ENCODE measurements at places on chromosomes 2 and 18. TPM values are rescaled to one million over a fixed set of nuclear protein-coding genes. Genes with fewer than 3 reads are reported as not detected.

DNA sequence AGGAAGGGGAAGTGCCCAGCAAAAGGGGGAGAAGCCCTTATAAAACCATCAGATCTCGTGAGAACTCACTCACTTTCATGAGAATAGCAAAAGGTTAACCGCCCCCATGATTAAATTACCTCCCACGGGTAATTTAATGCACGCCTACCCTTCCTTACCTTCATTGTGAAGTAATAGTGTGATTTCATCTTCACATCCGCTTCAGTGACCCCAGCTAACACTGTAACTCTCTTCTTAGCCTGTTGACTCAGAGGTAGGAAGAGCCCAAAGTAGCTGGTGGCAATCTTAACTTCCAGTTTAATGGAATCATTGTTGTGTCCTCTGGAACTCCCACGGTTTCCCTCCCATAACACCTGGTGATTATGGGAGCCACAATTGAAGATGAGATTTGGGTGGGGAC is 120.5 kb downstream of the GULP1 start:
- DNase-seq: no peak

GRCh38 chr18:70220628-70221027 is 15.1 kb upstream of the RTTN start:
- DNase-seq: no peak

DNA sequence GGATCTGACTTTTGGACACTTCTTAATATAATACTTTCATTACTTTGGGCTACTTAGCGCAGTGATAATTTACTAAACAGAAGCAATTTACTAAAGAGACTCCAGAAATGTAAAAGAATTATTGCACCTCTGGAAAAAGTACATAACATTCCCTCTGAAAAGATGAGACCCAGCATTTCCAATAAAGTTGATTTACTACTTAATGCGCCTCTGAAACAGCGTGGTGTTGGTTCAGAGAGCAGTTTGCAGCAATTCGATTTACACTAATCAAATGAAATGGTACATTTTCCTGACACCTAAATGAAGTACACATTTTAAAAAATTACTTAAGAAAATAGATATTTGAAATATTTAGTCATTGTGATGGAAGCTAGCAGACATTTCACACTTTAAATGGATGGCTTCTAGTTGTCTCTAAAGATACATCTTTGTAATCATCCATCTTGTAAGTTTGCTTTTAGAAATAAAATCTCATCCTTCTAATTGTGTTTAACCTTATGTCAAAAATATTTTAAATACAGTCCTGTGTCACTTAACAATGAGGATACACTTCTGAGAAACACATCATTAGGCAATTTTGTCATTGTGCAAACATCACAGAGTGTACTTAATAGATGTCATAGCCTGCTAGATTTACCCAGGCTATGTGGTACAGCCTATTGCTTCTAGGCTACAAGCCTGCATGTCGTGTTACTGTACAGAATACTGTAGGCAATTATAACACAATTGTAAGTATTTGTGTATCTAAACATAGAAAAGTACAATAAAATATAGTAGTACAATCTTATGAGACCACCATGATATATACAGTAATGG is 284.6 kb upstream of the UBE2E3 start:
- DNase-seq: no peak

GRCh38 chr2:233434666-233435330 is 80.5 kb downstream of the DGKD start:
- peak; percentile 25 for DNase-seq

GRCh38 chr2:1476617-1477195 is 63.4 kb downstream of the TPO start:
- DNase-seq: no peak

DNA sequence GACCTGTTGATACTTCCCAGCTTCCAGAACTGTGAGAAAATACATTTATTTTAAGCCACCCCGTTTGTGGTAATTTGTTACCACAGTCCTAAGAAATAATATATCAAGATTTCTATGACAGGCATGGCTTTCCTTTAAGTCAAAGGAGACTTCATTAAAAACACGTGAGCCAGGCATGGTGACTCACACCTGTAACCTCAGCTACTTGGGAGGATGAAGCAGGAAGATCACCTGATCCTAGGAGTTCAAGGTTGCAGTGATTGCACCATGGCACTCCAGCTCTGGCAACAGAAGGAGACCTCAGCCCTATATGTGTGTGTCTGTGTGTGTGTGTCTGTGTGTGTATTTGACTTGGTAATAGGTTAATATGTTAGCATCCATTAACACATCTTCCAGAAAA is 69.8 kb upstream of the SCN7A start:
- DNase-seq: no peak

DNA sequence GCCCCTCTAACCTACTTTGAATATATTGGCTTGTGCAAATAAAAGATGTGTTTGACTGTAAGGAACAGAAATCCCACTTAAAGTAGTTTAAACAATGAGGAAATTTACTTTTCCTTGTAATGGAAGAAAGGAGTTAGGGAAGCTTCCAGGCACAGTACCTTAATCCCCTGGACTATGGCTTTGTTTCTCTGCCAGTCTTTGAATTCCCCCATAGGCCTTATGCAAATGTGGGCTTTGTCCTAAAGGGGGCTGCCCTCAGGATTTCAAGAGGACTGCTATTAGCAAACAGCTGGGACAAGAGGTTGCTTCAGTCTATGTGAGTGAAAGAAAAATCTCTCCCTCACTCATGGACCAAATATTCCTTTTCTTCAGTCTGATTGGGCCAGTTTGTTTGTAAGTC is 255.1 kb upstream of the THSD7B start:
- no peak for DNase-seq

DNA sequence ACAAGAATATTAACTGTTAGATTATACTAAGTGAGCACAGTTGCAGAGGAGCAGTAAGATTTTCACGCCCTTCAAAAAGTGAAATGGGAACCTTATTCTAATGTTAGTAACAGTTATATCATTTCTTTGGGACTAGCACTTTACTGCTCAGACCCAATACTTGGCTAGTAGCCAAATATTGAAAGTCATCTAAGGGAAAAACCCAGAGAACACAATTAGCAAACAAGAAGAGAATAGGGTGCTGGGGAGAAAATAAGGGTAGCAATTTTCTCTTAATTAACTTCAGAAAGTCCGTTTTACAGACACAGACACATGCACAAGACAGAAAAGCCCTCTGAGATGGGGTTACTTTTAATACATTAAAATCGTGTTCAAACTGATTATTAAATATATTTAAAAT is 71.8 kb downstream of the ID2 start:
- no peak for DNase-seq

DNA sequence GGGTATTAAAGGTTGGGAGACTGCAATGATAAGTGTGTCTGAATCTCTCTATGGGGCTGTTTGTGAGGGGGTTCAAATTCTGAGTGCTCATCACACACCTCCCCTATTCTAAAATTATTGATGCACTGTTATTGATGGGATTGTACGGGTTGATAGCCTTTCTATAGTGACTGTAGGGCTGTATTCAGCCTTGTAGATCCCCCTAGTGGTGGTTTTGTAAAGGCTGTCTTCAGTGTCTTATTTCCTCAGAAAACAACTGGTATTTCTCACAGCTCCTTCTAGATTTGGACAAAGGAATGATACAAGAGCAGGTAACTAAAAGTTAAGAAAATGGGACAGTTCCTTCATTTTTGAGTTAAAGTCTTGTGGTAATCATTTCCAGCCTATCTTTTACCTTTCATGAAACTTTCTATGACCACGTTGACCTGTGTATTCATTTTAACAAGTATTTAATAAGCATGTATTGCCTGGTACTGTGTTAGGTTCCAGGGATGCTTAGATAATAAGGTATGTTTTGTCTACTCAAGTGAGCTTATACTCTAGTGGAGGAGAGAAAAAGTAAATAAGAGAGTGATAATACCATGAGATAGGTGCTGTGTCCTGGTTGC is 21.2 kb downstream of the SMAD4 start:
- no peak for DNase-seq

DNA sequence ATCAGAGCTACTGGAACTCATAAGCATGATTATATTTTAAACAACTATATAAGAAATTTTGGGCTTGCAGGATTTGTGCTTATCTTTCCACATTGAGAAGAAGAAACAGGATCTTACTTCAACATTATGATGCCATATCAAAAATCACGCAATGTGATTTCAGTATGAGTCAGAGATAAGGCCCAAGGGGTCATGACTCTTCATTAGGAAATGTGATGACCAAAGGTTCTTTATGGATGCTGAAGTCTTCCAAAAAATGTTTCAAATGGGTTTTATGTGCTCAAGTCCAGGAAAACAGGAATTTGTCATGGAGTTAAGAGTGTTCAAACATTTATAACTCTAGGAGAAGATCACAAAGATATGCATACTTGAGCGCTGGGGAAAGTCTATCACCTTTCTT is 7.8 kb upstream of the SERPINB2 start:
- DNase-seq: no peak

DNA sequence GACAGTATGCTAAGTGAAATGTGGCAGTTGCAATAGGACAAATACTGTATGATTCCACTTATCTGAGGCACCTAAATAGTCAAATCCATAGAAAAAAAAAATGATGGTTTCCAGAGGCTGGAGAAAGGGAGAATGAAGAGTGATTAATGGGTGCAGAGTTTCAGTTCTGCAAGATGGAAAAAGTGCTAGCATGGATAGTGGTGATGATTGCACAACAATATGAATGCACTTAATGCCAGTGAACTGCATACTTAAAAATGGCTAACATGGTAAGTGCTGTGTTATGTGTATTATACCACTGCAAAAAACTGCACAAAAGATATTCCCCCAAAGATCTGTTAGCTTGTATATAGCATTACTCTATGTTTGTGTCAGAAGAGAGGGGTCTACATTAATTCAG is 185.4 kb downstream of the INHBB start:
- DNase-seq: no peak

DNA sequence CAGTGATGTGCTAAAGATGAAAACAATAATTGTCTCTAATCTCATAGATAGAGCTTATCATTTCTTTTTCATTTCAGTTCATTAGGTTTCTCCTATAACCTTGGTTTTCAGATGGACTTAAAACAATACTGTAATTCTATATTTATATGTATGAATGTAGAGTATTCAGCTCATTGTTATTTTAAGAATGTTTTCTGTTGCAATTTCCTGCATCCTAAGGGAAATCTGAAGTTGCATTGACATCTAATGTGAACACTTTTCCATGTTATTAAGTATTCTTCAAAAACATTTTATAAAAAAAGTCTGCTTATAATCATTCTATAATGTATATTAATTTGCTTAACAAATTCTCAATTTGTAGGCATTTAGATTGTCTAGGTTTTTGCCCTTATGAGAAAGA is 288.9 kb downstream of the XIRP2 start:
- DNase-seq: no peak

DNA sequence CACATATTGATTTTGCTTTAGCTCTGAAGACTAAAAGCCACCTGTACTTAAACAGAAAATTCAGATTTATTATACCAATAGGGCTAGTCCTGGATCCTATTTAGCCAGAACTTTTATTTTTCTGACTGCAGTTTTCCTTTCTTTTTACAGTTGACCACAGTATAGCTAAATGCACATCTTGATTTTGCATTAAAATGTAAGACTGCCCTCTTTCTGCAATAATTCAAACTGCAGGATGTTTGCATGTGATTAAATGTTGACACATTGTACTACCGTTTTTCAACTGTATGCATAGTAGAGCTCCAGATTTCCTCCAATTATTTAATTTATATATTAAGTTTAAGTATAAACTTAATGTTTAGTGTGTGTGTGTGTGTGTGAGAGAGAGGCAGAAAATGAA is 1262.9 kb downstream of the SUCLG1 start:
- no peak for DNase-seq

- DNase-seq: no peak
Observed at GRCh38 chr2:133568598-133568997, 335 bp upstream of the NCKAP5 start.

GRCh38 chr2:176804392-176804791 is 408.2 kb upstream of the HNRNPA3 start:
- DNase-seq: no peak

DNA sequence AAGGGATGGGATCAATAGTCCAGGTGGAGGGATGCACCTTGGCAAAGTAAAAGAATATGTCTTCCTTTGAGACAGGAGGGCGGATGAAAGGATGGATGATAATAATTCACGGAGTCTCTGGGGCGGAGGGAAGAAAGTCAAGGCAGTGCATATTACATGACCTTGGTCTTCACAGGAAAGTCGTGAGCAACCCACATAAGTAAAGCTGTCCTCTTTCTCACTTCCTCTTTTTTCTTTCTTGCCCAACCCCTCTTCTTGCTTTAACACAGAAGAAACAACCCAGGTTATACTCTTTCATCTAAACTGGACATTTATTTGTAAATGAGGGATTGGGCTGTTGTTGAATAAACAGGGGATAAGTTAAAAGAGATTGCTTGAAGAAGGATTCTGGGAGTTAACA is 168.7 kb upstream of the SKOR2 start:
- no peak for DNase-seq

GRCh38 chr2:156405586-156405985 is 30.6 kb upstream of the GPD2 start:
- no peak for DNase-seq

DNA sequence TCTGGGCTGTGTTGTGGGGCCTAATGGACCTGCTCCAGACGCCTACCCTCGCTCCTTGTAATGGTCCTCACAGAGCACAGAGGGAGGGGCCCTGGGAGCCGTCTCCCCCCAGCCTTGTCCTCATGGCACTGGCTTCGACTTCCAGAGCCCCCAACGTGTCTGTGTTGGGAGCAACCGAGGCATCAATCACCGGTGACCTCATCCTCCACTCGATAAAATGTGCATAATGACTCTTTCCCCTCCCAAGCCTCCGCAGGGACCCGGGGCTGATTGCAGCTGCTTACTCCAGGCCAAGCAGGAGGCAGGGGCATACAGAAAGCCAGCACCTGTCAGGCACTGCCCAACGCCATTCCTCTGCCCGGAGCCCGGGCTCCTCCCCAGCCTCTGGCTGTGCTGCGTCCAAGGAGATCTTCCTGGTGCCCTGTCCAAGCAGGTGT is 271.7 kb downstream of the NDUFA10 start:
- no peak for DNase-seq

DNA sequence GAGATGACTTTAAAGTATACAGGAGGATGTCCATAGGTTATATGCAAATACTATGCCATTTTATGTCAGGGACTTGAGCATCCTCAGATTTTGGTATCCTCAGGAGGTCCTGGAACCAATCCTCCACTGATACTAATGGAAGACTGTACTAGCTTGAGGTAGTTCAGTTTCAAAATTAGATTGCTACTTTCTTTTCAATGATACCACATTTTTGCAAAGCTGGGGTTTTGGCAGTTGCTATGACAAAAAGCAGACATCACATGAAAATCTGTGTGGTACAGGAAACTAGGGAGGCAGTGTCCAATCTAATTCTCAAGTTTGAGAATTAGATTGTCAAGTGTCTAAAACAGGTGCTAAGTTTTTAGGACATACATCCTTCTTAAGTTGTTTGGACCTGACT is 14.2 kb downstream of the EHBP1 start:
- no peak for DNase-seq

GRCh38 chr2:69154106-69154505 is 141.1 kb downstream of the ANTXR1 start:
- no peak for DNase-seq

Gene LYPD6
- not detected for total RNA-seq

Gene IL36A
- not detected for total RNA-seq

Gene ANKRD44
- total RNA-seq: 249 TPM

Gene CIDEA
- not detected for total RNA-seq

Gene ALPP
- not detected for total RNA-seq

Gene SLC39A6
- total RNA-seq: 29.4 TPM

Gene CABYR
- 1.2 TPM for total RNA-seq

Gene SFTPB
- not detected for total RNA-seq

Gene ANKRD36C
- 132 TPM for total RNA-seq
